ENCODE measurements at places on chromosomes 12 and 14. TPM values are rescaled to one million over a fixed set of nuclear protein-coding genes. Genes with fewer than 3 reads are reported as not detected.

GRCh38 chr12:61538951-61539350 is 721.3 kb upstream of the USP15 start:
- no peak overlapping the region for H3K4me3 ChIP-seq
- no peak overlapping the region for H3K27ac ChIP-seq
- H3K27me3 ChIP-seq, result no peaks in the 10 kb centered on the region

GRCh38 chr14:97395068-97395467 is 597.9 kb downstream of the VRK1 start:
- H3K36me3 ChIP-seq, result no peaks in the 10 kb centered on the region
- H3K27me3 ChIP-seq, result no peaks in the 10 kb centered on the region
- DNase-seq, result no peak
- no peaks in the 10 kb centered on the region for H3K4me1 ChIP-seq

GRCh38 chr14:21023174-21023573 is 1.7 kb downstream of the NDRG2 start:
- H3K27ac ChIP-seq, result peak overlapping the region; percentile 89
- no peak for DNase-seq
- H3K4me1 ChIP-seq, result peaks cover 11% of the 10 kb centered on the region
- H3K27me3 ChIP-seq, result no peaks in the 10 kb centered on the region
- peaks cover 28% of the 10 kb centered on the region for H3K36me3 ChIP-seq

DNA sequence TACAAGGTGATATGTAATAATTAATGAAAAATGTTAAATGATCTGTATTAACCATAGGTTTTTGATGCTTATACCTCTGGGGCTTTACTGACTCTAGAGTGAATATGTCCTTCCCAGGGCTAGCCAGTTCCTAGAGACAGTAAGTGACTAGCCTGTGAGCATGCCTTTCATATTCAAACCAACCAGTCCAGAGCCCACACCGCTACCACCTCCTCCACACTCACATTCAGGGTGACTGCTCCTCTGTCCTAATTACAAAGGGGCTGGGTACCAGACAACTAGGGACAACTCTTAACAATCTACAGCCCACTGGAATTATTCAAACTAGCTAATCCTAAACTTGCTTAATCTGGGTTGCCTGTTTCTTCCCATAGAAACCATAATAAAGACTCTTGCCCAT is 49.0 kb downstream of the RALGAPA1 start:
- no peak overlapping the region for H3K27ac ChIP-seq
- DNase-seq, result no peak
- no peaks in the 10 kb centered on the region for H3K27me3 ChIP-seq
- H3K36me3 ChIP-seq, result peaks cover 11% of the 10 kb centered on the region
- no peaks in the 10 kb centered on the region for H3K4me1 ChIP-seq

JDP2 gene
- 100 TPM for total RNA-seq

NTN4 gene
- total RNA-seq, result 72.3 TPM

P2RX2 gene
- total RNA-seq, result not detected

RAP1B gene
- total RNA-seq, result 245 TPM

All from thoracic aorta (tissue), 2 donors.